ENCODE measurements at places on chromosomes 12 and 14.

DNA sequence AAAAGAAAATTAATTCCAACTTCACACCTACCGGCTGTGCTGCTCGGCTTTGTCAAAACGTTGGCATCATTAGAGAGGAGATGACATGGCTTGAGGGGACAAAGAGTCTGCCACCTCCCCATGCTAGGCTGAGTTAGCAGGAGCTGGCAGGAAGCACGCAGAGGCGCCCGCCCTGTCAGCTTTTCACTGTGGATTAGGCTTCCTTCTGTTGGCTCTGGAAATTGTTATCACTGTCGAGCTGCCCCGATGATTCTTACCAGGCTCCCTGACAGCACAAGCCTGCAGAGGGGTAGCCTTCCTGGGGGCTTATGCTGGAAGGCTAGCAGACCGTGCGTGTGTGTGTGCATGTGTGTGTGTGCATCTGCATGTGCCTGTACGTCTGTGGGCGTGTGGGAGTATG is 490.9 kb upstream of the TBX3 start:
- peak; percentile 81 for DNase-seq

DNA sequence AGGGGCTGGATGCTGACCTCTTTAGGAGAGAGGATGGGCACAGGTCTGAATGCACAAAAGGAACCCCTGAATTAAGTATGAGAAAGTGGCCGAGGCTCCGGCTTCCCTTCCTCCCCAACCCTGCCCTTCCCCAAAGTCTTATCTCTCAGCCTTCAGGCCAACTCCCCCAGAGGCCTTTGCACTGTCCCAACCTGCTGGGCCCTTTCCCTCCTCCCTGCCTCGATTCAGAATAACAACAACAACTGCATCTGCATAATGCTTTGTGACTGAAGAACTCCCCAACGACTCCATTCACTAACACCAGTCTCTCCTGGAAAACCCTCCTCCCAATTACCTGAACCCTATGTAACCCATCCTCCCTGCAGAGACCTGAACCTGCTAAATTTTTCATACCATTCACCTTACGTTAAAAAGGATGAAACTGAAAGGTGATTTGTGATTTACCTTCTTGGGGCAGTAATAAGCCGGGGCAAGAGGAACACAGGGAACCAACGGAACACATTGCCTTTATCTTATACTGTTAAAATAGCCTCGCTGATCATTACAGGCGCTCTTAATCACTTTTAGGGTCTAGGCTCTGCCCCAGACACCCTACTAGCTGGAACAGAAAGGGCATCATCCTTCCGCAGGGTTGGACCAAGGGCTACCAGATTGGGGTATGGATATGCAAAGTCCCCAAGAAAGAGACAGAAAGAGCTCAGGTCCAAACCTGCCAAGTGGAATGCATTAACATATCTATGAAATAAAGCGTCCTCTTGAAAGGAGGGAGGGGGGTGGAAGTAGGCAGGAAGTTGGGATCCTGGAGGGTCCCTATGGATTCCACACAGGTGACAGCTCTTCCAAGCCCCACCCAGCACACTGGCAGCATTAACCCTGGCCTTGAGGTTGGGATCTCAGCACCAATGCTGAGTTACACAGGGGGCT is 24.2 kb upstream of the FOXN3 start:
- DNase-seq, result peak; percentile 92

- DNase-seq, result no peak
Measured at GRCh38 chr14:84922370-84922769, 607.6 kb upstream of the FLRT2 start.

GRCh38 chr12:31803306-31804184 is 74.7 kb upstream of the AMN1 start:
- no peak for DNase-seq

GRCh38 chr14:50808053-50808452 is 22.9 kb downstream of the NIN start:
- no peak for DNase-seq

GRCh38 chr14:65731933-65732506 is 319.5 kb downstream of the FUT8 start:
- DNase-seq, result no peak

GRCh38 chr12:82833481-82833880 is 146.8 kb downstream of the TMTC2 start:
- no peak for DNase-seq

GRCh38 chr14:39398382-39398781 is 33.9 kb downstream of the FBXO33 start:
- no peak for DNase-seq

- no peak for DNase-seq
Measured at GRCh38 chr14:72590577-72590976, 303.3 kb downstream of the DPF3 start.

- DNase-seq, result peak; percentile 32
Measured at GRCh38 chr12:89016970-89017778, 335.1 kb downstream of the DUSP6 start.

Measured in ELF-1 (cell line).